ENCODE measurements at places on chromosomes 5 and 9.

- no peak for DNase-seq
Measured at GRCh38 chr5:150945947-150946346, 41.2 kb upstream of the ZNF300 start.

DNA sequence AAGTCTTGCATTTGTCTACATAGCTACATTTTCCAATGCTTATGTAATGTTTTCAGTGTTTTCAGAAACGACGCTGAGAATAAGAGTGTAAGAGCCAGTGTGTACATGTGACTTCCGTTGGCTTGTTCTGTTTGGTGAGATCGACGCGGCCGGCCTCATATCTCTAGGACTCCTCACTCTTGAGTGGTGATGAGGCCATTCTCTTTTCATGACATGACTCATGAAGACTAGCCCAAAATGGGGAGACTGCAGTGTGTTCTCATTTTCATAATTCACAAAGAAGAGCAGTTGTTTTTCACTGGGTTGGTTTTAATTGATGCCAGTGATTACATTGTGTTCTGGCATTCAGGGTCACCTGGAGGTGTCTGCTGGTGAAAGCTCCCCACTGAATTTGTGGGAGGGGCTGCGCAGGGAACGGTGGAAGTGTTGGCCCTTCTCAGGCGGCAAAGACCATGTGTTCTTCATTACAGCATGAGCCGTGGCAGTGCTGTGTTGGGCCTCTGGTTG lies 131.5 kb upstream of the OTULINL start:
- no peak for DNase-seq

DNA sequence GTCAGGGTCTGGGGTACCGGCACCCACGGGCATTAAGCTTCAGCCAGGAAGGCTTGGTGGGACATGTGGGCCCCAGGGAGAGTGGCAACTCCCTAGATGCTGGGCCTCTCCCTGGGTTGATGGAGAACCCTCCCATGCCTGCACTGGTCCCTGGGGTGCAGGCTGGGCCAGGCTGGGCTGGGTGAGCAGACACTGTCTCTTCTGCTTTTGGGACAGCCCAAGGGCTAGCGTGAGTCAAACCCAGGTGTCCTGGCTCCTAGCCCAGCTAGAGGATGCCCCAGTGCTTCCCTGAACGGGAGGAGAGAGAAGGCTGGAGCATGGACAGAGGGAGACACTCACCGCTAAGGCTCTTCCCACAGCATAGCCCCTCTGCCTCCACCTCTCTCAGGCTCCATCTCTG lies 5.7 kb upstream of the AQP7 start:
- no peak for DNase-seq

- DNase-seq: no peak
Measured at GRCh38 chr5:172864747-172865146, 30.7 kb downstream of the ERGIC1 start.

GRCh38 chr5:126938466-126938865 lies 91.9 kb downstream of the MARCHF3 start:
- DNase-seq: peak; percentile 8

DNA sequence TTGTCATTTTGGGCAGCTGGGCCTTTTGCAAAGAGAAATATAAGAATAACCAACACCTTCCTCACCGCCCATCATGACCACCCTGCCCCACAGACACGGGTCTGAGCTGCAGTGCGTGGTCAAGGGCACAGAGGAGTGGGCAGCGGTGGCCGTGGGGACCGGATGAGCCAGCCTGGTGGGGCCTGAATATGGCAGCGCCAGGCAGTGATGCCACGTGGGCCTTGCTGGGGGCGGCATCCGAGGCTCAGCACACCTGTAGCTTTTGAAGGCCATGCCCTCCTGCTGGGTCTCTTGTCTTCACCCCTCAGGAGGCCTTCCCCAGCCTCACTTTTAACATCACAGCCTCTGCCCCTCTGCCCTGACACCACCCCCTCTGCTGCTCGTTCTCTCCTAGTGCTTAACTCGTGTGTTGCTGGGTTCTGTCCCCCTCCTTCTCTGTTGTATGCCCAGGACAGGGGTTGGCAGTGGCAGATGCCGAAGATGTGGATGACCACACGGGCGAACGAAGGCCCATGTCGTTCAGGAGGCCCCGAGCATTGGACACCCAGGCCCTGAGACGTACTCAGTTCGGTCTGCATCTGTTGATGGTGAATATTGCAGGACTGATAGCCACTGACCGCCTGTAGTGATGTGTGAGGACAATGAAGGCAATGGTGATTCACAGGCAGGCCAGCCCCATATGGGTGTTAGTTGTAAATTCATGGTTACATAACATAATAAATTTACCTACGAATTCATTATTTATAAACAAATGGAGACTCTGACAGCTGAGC lies 46.0 kb downstream of the AHRR start:
- no peak for DNase-seq

- DNase-seq: no peak
Measured at GRCh38 chr5:66701244-66701643, 105.1 kb downstream of the MAST4 start.

DNA sequence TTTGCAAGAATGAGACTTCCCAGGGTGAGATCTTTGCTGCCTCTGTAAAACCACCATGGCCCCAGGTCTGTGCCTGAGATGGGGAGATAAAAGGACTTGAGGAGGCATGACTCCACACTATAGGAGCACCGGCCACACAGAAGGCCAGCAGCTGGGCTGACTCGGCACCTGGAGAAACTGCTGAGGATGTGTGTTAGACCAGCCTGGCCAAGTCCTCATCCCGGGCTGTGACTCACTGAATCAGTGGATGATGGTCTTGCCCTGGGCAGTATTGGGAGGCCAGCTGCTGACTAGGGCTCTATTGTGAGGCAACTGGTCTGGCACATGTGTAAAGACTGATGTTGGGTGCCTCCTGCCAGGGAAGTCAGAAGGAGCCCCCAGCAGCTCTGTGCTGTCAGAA lies 286.2 kb downstream of the ACTL7B start:
- DNase-seq: no peak

GRCh38 chr5:82408033-82408432 lies 129.9 kb upstream of the RPS23 start:
- DNase-seq: no peak

- DNase-seq: no peak
Measured at GRCh38 chr5:75616971-75617621, 5.8 kb downstream of the ANKDD1B start.

- no peak for DNase-seq
Measured at GRCh38 chr9:7332780-7333179, 466.8 kb downstream of the DMAC1 start.

DNA sequence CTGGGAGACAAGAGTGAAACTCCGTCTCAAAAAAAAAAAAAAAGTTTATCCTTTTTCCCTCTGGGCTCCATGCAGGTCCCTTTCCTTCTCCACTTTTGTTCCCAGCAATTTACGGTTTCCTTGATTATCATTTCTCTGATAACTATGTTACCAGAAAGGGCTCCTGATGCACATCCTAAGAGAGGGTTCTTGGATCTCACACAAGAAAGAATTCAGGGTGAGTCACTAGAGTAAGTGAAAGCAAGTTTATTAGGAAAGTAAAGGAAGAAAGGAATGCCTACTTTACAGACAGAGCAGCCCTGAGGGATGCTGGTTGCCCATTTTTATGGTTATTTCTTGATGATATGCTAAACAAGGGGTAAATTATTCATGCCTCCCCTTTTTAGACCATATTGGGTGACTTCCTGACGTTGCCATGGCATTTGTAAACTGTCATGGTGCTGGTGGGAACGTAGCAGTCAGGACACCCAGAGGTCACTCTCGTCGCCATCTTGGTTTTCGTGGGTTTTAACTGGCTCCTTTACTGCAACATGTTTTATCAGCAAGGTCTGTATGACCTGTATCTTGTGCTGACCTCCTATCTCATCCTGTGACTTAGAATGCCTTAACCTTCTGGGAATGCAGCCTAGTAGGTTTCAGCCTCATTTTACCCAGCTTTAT lies 13.5 kb upstream of the MELK start:
- DNase-seq: no peak

DNA sequence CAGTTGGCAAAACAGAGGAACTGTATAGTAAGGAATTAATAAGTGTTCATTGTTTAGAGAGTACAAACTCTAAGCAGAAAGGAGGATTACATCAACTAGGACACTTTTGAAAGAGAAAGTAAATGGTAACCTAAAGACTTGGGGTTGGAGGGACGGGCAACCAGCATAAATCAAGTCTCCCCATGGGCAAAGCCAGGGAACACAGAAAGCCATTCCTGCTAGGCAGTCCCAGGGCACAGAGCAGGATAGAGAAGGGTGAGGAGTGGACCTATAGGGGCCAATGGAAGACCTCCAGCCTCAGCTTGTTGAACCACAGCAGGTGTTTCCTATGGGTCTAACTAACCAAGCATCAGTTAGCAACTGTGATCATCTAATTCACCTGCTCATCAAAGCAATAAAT lies 9.2 kb upstream of the ERAP1 start:
- DNase-seq: no peak

DNA sequence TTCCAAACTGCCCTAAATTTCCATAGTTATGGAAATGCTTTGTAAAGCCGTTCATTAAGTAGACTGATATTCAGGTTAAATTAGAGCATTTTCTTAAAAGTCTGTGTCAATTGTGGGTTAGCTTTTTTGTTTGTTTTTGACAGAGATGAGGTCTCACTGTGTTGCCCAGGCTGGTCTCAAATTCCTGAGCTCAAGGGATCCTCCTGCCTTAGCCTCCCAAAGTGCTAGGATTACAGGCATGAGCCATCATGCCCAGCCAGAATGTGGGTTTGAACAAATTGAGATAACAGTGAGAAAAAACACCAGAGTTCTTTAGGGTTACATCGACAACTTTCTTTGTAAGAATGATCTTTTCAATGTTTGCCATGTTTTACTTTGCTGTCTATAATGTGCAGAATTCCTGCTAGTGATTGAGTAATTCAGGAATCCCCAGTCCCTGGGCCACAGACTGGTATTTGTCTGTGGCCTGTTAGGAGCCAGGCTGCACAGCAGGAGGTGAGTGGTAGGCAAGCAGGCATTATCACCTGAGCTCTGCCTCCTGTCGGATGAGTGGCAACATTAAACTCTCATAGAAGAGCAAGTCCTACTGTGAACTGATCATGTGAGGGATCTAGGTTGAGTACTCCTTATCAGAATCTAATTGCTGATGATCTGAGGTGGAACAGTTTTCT lies 80.5 kb downstream of the RAI14 start:
- peak; percentile 14 for DNase-seq

Measured in ACHN (cell line).